ENCODE measurements at places on chromosomes 7 and 10.
A peak's percentile ranks its signal among the peaks of the same experiment; 100 is the strongest.

DNA sequence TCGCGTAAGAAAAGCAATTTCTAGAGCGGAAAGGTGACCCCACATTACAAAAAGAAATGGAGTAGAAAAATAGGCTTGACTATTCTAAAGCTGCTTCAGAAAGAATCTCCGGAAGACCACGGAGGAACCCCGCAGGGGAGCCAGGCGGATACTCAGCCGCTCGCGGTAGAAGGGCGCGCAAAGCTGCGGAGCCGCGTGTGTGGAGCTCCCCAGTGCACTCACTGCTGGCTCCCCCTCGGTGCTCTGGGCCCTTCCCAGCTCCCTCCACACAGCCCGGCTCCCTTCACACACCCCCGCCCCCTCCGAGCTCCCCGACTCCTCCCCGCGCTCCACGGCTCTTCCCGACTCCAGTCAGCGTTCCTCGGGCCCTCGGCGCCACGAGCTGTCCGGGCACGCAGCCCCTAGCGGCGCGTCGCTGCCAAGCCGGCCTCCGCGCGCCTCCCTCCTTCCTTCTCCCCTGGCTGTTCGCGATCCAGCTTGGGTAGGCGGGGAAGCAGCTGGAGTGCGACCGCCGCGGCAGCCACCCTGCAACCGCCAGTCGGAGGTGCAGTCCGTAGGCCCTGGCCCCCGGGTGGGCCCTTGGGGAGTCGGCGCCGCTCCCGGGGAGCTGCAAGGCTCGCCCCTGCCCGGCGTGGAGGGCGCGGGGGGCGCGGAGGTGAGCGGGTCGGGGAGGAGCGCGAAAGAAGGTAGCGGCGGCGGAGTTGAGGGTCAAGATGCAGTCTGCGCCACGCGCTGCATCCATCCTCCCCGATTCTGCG lies at the start of gene STEAP2:
Gene STEAP2, plus strand, starts transcription at position 350 of the 758 bp plus-strand sequence. CDS start 13,343 bp downstream, outside the sequence.
- peak; percentile 44 for DNase-seq

DNA sequence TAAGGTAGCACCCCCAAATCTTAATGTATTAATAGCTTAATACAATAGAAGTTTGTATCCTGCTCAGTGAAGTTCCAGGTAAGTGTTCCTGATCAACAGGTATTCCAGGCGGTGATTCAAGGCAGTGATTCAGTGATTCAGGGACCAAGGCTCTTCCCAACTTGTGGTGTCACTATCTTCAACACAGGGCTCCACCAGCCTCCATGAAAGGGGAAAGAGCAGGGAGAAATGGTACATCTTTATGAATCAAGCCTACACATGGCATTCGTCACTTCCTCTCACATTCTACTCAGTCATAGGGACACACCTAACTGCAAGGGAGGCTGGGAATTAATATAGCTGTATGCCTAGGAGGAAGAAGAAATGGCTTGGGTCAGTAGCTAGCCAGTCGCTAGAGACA lies 5.1 kb downstream of the GOLGA7B start:
- no peak for DNase-seq

DNA sequence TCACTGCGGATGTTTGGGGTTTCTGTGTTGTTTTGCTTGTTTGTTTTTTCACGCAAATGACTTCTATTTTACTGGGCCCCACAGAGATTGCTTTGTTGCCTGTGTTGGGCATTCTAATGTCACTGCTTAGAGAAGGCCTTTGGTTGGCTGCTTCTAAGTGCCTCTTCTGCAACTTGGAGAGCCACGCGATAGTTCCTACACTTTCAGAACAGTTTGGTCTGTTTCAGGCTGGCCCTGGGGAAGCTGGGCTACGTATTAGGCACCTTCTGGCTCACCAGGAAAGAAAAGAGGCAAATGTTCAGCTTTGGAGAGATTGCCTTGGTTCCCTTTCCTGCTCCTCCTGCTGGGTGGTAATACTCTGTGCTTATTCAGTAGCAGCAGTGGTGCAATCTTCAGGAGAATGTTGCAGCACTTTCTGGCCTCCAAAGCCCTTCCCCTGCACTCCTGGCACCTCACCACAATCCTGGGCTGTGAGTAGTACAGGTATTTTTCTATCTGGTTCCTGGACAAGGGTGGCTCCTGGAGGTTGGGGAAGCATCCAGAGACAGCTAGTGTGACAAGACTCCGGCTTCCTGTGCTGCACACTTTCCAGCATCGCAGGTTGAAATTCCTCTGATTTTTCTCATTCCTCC lies 1.2 kb downstream of the ANTXRL start:
- no peak for DNase-seq

GRCh38 chr7:83934118-83934734 lies 260.4 kb downstream of the SEMA3A start:
- no peak for DNase-seq

GRCh38 chr10:3451516-3452172 lies 279.1 kb upstream of the PITRM1 start:
- DNase-seq: no peak

DNA sequence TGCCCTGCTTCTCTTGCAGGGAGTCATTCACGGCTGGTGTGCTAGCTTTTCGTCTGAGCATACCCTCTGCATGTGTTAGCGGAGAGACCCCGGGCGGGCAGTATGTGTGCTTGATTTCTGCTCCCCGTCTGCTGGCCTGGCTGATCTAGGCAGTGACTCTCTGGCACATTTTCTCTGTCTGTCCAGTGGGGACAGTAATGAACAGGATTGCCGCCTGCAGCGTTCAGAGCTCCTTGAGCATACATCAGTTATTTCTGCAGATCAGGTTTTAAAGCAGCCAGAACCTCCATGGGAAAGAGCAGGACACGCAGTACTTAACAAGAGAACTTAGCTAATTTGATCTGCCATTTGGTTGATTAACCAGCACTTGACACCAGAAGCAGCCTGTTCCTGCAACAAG lies 242.5 kb downstream of the CELF2 start:
- DNase-seq: no peak

- no peak for DNase-seq
Observed at GRCh38 chr10:99975942-99976809, 33.6 kb downstream of the DNMBP start.

DNA sequence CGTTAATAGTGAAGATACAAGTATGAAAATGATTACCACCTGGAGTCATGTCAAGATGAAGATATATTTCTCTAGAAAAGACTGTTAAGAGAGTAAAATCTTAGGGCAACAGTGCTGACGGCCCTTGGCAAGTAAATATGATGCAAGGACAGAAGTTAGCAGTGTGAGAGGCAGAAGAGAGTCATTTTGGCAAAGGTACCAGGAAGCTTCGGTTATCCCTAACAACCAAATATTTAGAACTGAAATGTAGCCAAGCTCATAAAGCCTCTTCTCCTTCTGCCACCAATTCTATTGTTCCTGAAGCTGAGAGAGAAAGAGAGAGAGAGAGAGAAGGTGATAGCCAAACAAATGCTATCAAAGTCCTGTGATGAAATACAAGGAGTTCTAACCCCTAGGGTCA lies 109.6 kb downstream of the MACC1 start:
- DNase-seq: no peak

DNA sequence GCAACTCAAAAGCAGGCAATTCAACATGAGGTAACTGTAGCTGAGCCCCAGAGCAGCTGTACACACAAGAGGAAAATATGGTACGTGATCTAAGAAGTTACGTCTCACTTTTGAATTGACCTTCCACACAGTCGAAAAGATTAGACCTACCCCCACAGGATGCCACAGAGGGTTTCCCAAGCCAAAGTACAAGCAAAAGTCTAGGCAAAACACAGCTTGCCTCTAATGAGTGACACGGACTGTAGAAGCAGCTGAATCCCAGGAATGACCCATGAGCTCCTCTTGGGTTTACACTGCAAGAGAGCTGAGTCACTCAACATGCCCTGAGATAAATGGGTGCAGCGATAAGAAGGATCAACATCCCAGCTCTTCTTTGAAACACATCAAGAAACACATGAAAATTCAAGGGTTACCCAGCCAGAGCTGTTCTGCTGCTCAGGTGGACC lies 9.8 kb downstream of the CREB3L2 start:
- DNase-seq: no peak

GRCh38 chr7:111126987-111127386 lies 36.1 kb downstream of the LRRN3 start:
- no peak for DNase-seq

All from cortex of kidney (tissue), 1 donor.